Calu3 (cell line): ENCODE measurements at places on chromosomes 1 and 21.

DNA sequence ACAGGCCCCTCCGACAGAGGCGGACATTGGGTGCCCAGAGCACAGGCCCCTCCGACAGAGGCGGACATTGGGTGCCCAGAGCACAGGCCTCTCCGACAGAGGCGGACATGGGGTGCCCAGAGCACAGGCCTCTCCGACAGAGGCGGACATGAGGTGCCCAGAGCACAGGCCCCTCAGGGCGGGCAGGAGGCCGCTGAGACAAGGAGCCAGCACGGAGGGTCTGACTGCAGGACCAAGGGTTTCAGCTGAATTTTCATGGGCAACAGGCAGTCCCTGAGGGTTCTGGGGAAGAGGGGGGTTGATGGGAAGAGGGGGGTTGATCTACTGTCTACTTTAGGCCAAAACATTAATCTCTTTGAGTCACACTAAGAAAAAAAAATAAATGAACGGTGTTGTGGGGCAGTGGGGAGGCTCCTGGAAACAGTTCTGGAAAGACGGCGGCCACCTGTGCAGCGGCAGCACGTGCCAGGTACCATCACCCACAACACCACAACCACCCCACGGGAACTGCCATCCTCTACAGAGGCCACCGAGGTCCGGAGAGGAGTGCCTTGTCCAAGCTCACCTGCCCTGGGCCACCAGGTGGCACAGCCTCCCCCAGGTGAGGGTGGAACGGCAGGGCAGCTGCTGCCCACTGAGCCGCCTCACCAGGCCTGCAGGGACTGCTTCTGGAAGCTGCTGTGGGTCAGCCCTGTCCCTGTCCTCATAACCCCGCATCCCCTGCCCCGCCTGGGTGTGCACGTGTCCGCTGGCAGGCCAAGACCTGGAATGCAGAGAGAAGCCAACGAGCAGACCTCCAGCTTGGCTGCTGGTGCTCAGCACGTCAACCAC lies 20.5 kb downstream of the PRDM15 start:
- no peak for DNase-seq

- DNase-seq = no peak
These were observed 16.3 kb upstream of the MTARC1 start for GRCh38 chr1:220770245-220770913.

DNA sequence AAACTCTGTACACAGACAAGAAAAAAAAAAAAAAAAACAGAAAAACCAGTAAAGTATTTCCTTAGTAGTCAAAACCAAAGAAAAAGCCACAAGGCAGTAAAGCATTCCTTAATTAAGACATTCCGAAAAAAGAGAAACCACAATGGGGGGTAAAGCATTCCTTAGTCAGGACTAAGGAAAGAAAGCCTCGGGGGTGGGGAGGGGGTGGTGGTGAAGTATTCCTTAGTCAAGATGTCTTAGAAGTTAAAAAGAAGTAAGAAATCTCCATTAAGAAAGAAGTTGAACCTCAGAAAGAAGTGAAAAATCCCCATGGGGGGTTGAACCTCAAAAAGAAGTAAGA lies 28.2 kb upstream of the FMO1 start:
- DNase-seq = no peak

DNA sequence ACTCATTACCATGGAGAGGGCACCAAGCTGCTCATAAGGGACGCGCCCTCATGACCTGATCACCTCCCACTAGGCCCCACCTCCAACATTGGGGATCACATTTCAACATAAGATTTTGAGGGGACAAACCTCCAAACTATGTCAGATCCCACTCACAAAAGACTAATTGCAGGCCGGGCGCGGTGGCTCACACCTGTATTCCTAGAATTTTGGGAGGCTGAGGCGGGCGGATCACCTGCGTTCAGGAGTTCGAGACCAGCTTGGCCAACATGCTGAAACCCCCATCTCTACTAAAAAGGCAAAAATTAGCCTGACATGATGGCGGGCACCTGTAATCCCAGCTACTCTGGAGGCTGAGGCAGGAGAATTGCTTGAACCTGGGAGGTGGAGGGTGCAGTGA lies 228.7 kb downstream of the CRB1 start:
- no peak for DNase-seq

DNA sequence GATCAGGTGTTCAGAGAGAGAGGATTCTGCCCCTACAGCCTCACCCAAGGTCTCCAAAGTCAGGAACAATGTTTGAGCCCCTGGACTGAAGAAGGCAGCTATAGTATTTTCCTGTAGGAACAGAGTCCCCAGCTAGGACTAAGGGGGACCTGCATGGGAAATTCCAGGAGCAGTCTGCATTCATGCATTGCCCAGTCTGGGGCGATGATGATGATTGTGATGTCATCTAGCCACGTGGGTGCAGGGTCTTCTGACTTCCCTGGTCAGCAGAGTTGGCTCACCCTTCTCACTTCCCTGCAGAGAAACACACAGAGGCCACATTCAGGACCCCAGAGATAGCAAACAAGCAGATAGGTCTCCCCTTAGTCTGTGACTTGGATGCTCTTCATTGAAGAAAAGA lies 56.5 kb upstream of the ARTN start:
- DNase-seq = no peak

GRCh38 chr1:115491298-115492018 lies 150.3 kb upstream of the VANGL1 start:
- DNase-seq = no peak

- DNase-seq = no peak
These were observed 373.9 kb downstream of the VAV3 start for GRCh38 chr1:107590900-107591622.
